ENCODE measurements at places on chromosomes 4 and X.

DNA sequence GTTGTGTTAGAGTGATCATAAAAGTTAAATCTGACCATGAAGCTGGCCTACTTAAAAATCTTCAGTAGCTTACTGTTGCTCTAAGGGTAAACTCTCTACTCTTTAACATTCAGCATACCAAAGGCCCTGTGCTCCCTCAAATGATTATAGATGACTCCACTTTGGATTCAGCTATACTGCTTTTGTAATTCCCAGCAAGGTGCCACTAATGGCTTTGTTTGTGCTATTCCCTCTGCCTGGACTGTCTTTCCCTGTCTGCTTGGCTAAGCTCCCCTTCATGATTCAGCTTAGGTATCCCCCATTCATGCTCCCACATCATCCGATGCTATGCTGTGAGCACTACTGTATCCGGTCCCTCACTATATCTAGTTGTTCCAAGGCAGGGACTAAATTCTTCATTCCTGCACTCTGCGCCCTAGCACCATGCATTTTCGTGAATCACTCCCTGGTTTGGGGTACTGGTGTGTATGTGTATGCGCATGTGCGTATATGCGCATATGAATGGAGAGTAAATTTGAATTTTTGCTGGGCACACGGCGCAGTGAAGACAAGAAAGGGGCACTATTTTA lies 453 bp upstream of the PBDC1 start:
- no peak for DNase-seq

- DNase-seq, result no peak
Measured at GRCh38 chr4:133588306-133588705, 439.2 kb downstream of the PCDH10 start.

DNA sequence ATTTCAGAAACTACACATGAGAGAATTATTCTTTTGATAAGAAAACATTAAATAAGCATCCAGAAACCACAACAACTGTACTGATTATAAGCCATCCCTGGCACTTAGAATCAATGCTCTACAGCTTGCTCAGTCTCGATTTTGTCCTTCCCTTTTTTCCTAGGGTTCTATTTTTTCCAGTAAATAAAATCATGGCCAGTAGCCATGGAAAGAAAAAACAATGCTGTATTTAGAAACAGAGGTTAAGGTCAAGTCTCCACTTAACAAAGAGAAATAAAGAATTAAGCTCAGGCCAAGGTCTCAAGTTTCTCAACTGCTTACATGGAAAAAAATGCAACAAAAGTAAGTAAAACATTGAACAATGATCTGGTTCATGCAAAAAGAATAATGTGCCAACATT lies 38.7 kb upstream of the GRID2 start:
- DNase-seq, result no peak

- no peak for DNase-seq
Measured at GRCh38 chr4:174592985-174593335, 70.7 kb upstream of the HPGD start.

GRCh38 chrX:134572816-134573682 lies 85.2 kb downstream of the PLAC1 start:
- DNase-seq, result no peak

All from ecto neural progenitor cell (in vitro differentiated cells).